Activated CD4-positive, alpha-beta T cell treated with anti-CD3 and anti-CD28 coated beads for 24 hours (primary cell): ENCODE measurements at places on chromosomes 4 and X.

DNA sequence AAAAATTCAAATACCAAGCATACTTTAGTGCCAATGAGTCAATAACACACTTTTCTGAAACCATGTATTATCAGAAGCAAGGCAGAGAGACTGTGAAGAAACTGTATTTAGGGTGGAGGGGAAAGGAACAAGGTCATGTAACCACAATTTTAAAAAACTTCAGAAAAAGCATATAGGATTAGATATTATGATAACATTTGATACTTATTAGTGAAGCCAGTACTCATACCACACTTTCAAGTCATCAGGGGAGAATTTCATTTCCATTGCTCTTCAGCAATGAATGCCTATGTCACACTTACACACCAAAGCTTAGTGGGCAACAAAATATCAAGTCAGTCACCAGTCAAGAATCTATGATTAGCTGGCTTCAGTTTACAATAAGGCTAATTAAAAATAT lies 602.2 kb downstream of the IL15 start:
- no peak for DNase-seq

DNA sequence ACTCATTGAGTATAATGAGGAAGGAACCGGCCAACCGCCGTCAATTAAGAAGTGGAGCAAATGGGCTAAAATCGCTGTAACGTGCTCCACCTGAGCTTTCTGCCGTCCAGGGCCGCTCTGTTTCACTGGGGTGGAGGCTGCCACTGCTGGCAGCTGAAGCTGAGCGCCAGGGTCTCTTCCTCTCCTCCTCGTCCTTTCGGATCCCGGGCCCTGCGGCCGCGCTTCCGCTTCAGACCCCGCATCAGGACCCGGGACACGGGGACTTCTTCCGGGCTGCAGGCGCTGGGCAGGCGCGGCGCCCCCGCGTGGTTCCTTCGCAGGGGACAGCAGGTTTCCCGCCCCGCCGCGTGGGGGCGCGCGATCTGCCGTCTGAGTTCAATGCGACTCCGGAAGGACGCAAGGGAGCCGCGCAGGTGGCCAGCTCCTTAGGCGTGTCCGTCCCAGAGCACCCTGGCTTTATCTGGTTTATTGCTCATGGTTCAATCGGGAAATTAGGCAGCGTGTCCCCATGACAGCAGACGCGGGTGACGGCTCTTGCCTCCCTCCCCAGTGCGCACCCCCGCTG lies 519.8 kb downstream of the TRIML1 start:
- DNase-seq = no peak

GRCh38 chr4:25954293-25954904 lies 40.4 kb downstream of the SMIM20 start:
- no peak for DNase-seq

GRCh38 chrX:129577473-129577872 lies 37.4 kb downstream of the OCRL start:
- no peak for DNase-seq

DNA sequence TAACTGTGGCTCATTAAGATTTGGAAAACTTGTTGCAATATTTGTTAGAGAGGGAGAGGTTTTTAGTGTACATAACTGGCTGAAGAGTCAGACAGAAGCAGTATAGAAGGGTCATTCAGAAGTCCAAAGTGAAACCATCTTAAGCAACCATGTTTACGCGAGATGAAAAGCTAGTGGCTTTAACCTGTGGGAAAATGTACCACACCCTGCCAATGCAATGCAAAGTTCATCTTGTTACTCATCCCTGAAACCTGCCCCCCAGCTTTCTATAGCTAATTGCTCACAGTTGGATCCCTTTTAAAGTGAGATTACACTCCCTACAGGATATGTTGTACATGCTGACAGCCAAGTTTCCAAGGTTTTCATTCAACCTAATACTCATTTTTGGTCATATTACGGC lies 96.7 kb upstream of the RAPGEF2 start:
- DNase-seq = no peak

- no peak for DNase-seq
Observed at GRCh38 chr4:77856152-77856551, 6.5 kb upstream of the MRPL1 start.

GRCh38 chr4:149370785-149371420 lies 444.7 kb downstream of the IQCM start:
- DNase-seq = no peak

- no peak for DNase-seq
Observed at GRCh38 chr4:5545271-5545670, 163.1 kb downstream of the EVC2 start.

- no peak for DNase-seq
Observed at GRCh38 chrX:24241822-24242648, 71.8 kb downstream of the SUPT20HL2 start.

DNA sequence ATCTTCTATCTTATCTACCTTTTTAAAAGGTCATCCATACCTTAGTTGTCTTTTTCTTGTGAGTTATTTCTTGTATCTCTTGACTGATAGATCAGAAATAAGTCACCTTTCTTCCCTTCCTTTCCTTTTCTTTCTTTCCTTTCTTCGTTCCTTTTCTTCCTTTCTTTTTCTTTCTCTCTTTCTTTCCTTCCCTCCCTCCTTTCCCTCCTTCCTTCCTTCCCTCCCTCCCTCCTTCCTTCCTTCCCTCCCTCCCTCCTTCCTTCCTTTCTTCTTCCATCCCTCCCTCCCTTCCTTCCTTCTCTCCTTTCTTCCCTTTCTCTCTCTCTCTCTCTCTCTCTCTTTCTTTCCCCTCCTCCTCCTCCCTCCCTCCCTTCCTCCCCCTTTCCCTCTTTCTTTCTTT lies 93.5 kb downstream of the CEP135 start:
- DNase-seq = no peak

- no peak for DNase-seq
Observed at GRCh38 chr4:169210504-169211118, 60.1 kb downstream of the SH3RF1 start.

DNA sequence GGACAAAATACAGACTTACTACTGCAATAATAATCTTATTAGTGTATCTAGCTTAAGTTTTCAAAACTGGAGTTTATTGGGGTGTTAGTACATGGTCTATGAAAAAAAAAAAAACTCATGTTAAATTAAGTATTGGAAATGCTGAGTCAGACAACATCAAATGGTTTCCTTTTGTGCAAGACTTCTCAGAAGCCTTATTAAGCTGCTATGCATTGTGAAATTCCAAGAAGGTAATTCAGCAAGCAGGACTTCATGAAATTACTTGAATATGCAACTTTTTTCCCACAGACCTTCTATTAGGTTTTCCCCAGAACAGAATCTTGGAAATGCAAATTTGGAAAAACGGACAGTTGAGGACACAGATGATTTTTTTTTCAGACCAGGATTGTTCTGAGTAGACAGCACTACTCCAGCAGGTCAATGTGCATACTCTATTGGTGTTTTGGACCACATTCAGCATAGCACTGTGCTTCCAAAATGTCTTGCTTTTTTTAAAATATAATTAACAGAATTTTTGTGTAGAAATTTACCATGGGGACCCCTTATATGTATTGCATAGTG lies 568.8 kb upstream of the TENM3 start:
- no peak for DNase-seq

DNA sequence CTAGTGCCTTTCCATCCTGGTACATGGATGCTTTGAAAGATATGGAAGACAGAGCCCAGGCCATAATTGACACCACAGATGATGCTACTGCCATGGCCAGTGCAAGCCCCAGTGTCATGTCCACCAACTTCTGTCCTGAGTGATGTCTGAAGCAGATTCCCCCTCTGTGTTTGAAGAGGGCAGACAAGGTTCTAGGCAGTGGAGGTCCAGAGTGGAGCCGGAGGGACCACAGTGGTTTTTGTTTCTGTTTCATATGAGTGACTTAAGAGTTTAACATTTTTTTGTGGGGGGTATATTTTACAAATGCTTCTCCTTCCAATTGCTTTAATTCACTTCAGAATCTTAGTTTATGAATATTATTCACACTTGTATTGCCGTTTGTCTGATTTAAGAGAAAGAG lies 6.0 kb upstream of the MAGEC1 start:
- no peak for DNase-seq

DNA sequence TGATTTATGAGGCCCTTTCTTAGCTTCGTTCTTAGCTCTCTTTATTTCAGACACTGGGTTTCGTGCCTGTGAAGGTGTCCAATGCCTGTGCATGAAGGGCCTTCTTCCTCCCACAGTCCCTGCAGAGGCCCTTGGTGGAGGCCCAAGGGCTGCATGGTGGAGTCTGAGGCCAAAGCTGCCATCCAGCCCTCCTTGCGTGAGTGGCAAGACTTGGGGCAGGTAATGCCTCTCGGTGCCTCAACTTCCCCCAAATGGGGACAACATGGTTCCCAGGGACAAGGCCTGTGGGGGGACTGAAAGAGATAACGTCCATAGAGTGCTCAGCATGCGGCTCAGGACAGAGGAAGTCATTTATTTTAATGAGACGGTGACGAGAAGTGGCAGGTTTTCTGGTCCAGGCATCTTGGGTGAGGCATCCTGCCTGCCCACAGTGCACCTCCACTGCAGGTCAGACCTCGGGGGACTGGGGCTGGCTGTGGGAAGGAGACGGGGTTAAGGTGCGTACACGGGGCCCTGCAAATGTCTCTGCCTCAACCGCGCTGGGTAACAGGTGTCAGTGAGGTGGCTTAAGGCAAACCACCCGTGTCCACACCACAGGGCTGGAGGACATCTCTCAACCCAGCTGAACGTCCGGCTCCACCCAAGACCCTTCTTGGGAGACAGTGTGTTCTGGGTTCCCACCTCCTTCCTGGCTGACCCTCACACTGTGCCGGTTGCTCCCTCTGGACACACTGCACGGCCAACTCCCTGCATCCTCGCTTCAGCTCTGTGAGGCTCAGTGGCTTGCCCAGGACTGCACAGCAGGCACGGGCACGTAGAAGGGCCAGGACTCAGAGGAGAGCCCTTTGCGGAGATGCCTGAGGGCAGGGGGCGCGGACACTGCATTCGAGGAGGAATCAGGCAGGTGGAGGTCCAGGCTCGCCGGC lies 50.5 kb downstream of the PSAPL1 start:
- no peak for DNase-seq

DNA sequence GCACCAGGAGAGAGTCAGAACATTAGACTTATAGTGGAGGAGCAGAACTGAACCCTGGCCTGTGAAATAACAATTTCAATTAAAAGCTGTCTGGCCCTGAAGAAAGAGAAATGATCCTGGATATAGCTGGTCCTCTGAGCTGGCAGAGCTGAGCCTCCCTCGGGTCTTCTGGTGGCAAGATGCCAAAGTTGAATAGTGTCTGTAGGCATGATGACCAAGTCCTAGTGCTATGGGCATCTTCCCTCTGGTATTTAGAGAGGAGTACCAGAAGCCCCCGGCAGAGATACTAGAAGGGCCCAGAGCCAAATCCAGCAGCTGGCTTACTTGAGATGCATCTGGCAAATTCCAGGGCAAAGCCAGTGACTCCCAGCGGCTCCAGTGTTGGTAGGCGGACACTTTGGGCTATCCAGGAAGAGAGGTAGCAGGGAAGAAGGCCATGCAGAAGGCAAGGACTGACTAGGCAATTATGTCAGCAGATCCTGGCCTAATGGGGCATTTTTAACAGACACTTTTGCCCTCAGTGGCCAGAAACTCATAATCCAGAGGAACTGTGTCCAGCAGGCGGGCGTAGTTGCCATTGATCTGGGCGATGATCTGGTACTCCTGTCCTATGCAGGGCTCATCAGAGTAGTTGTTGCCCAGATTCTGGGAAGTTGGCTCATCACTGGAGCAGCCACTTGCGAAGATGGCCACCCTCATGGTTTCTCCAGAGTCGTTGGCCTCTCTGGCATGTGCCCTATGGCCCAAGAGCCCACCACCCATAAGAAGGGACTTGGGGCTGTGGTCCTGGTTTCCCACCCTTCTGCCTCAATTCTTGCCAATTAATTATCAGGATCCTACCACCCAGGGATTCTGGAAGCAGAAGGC lies 17.9 kb downstream of the VSIG4 start:
- DNase-seq = no peak

GRCh38 chrX:149511081-149511480 lies 6.0 kb upstream of the IDS start:
- no peak for DNase-seq

GRCh38 chr4:108047199-108047598 lies 57.5 kb downstream of the HADH start:
- no peak for DNase-seq

- DNase-seq = no peak
Observed at GRCh38 chr4:76712564-76712963, 185.4 kb downstream of the SOWAHB start.

- no peak for DNase-seq
Observed at GRCh38 chrX:87391742-87392141, 125.9 kb upstream of the KLHL4 start.
